ENCODE measurements at places on chromosomes 4 and X. TPM values are rescaled to one million over a fixed set of nuclear protein-coding genes. Genes with fewer than 3 reads are reported as not detected.

The GABRE gene
- 1.9 TPM for total RNA-seq

The PNMA3 gene
- total RNA-seq: not detected

The FAM47A gene
- not detected for total RNA-seq

The RHOH gene
- 0.53 TPM for total RNA-seq

The HELQ gene
- total RNA-seq: 8.3 TPM

The SCML2 gene
- total RNA-seq: 0.29 TPM

The VSIG1 gene
- total RNA-seq: 0.35 TPM

The NR3C2 gene
- 0.18 TPM for total RNA-seq

The RIPPLY1 gene
- not detected for total RNA-seq

The MAOA gene
- total RNA-seq: 47.3 TPM

The ZNF157 gene
- not detected for total RNA-seq

The OTC gene
- total RNA-seq: not detected

The SORBS2 gene
- not detected for total RNA-seq

All from myometrial cell (primary cell).